ENCODE measurements at places on chromosomes 6 and 20.
A peak's percentile ranks its signal among the peaks of the same experiment; 100 is the strongest.

- no peak for DNase-seq
Observed at GRCh38 chr6:41442800-41443501, 103.2 kb upstream of the FOXP4 start.

GRCh38 chr6:25056130-25056529 is 120.4 kb upstream of the RIPOR2 start:
- DNase-seq = peak; percentile 29

GRCh38 chr20:16479666-16480065 is 93.6 kb downstream of the KIF16B start:
- no peak for DNase-seq

DNA sequence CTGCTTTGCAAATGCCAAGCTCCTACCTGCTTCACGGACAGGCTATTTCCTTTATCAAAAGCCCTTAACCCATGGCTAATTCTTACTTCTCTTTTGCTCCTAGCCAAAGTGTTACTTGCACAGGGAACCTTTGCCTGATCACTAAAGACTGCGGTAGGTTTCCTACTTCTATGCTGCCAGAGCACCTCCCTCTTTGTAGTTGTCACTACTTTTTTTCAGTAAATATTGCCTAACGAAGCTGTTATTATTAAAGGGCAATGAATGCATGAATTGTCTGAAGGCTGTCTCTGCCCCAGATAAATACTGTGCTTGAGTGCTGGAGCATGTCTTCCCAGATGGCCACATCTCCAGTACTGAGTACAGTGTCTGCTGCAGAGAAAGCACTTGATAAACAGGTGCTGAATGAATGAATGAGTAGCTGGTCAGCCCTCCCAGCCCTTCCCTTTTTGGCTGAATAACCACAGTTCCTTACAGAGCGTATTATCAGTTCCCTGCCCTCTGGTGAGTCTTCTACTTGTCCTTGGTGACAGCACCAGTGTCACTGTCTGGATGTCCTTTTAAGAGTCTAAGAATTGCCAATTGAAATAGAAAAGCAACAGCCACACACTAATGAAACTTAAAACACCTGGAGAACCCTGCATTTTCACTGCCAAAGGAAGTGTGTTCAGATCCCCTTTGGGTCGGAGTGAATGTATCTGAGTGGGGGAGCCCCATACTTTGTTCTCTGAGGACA is 73.6 kb upstream of the TRAF3IP2 start:
- no peak for DNase-seq

- no peak for DNase-seq
Observed at GRCh38 chr6:169175360-169175887, 78.2 kb downstream of the THBS2 start.

DNA sequence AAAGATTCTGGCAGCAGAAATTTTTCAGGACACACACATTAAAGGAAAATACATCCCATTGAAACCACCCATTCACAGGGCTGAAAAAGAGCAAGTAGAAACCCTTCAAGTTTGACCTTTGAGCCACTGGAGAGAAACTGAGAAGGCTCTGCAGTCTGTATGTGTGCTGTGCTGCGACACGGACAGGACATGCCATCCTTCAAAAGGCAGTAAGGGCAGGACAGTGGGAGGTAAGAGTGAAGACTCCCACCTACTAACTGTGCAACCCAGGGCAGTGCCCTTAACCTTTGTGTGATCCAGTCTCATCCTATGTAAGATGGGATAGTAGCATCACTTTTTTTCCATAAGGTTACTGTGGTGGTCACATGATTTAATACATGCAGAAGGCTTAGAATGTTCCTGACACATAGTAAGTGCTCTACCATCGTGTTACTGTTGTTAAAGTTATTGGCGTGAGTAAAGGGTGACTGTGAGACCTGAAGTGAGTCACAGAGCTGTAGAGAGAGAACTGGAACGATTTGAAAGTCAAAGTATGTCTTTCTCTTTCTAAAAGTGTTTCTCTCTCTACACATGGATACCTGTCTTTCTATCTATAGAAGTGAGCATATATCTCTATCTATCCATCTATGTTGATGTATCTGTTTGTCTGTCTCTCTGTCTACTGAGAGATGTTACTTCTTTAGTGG is 153.7 kb upstream of the OLIG3 start:
- DNase-seq = no peak

All from stimulated activated CD8-positive, alpha-beta memory T cell treated with anti-CD3 and anti-CD28 coated beads, Interleukin-2, amount 100 ng/mL, for 1 hour (primary cell).